ENCODE measurements at places on chromosomes 3 and 15.
A peak's percentile ranks its signal among the peaks of the same experiment; 100 is the strongest.

DNA sequence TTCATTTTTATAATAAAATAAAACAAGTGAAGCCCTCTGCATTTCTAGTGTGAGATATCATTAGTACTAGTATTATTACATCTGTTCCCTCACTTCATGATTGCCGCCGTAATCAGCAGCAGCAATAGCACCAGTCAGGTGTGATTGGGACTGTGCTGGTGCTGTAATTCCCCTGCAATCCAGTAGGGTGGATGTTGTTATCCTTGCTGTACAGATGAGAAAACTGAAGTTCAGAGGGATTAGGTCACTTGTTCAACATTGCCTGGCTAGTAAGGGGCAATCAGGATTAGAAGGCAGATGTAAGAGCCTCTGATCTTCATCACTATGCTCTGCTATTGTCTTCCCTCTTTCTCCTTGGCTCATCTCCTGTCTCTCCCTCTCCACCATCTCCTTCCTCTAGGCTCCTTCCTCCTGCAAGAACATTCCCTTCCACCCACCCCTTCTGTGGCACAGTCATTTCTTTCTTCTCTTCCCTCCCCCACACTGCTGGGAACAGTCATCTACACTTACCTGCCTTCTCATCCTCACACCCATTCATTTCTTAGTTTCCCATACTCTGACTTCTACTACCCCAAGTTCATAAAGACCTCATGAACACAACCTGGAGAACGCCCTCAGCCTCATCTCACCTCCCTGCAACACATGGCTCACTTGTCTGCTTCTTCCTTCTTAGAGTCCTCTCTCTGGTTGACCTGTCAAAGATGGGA, 29.7 kb downstream of the CRYGS start:
- DNase-seq = no peak

- DNase-seq = no peak
These were observed 922 bp downstream of the RAB11A start for GRCh38 chr15:65869954-65870871.

- no peak for DNase-seq
These were observed 16.3 kb downstream of the ZNF385D start for GRCh38 chr3:21734746-21735145.

DNA sequence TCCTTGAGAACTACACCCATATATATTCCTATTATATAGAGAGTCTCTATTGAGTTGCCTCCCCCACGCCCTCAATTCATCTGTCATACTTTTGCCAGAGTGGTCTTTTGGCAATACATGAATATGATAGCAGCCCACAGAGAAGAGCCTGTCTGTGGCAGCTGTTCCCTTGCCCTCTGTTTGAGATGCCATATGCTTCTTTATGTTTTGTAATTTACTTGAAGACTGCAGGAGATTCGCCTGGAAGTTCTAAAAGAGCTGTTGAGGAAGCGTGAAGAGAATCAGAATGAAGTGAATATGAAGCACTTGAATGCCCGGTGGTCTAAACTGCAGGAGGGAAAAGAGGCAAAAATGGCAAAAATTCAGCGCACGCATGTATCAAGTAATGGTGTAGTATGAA, 27.2 kb downstream of the CFAP91 start:
- DNase-seq = no peak

DNA sequence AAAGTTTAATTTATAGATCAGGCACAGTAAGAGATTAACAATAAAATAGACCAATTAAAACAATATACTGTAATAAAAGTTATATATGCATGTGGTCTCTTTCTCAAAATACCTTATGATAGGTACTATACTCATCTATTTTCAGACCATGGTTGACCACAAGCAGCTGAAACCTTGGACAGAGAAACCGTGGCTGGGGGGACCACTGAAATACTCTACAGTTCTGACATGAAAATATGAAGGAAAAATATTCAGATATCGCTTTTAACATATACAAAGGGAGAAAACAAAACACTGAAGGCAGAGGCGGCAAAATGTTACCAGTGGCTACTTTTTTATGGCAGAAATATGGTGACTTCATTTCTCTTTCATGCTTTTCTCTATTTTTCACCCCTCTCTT, 114.0 kb downstream of the PDZRN3 start:
- DNase-seq = no peak

DNA sequence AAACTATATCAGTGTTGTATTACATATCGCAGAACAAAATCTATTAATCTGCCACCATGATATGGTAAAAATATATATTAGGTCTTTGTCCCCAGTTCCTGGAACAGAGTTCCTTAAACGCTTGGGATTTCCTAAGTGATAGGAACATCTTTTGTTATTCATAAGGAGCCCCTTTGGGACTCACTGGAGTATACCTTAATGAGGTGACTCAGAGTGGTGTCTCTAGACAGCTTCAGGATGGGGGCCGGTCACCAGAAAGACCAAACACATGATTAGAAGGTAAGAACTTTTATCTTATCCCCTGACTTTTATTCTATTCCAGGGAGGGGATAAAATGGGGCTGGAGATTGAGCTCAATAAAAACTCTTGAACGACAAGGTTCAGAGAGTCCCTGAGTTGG, 12.3 kb upstream of the CHCHD6 start:
- DNase-seq = no peak

DNA sequence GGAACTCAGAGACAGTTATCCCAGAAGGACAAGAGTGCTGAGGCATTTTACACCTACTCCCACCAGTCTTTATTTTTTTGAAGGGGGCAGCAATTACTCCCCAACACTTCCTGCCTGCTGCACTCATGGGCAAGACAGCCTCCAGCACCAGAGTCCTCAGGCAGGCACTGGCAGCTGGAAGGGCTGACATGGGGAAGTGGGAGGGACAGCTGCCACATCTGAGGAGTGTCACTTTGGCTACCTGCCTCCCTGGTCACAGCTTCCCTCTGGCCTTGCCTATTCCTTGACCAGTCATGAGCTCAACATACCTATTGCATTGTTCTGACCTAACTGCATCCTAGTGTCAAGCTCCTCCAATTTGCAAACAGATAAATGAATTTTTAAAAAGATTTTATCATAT, 10.2 kb upstream of the LACTB start:
- no peak for DNase-seq

DNA sequence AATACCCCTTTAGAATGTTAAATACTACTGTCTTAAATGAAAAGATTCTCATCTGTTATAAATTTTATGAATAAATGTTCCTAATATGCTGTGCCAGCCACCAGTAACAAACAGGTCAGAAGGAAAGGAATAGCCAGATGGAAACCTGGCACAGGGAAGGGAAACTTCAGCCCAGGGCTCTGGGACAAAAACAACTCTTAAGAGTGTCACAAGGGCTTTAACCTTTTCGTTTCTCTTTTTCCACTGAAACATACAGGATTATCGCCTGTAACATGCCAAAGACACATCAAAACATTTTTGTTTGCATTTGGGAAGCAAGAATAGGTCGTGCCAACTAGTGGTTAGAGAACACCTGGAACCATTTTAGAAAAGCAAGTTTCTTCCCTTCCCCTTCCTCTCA, 109.0 kb upstream of the NEDD4 start:
- no peak for DNase-seq

DNA sequence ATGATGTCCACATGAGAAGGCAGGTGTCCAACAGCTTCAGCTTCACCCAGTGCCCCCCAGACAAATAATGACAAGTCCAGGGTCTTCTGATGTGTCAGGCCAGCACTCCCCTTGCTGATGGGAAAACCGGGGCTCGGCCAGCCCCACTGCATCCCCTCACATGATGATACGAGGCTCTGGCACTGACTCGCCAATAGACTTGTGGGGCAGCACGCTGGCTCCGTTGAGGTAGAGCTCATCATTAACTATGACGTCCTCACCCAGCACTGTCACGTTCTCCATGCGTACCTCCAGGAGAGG, 2.1 kb upstream of the AMIGO3 start:
- no peak for DNase-seq

DNA sequence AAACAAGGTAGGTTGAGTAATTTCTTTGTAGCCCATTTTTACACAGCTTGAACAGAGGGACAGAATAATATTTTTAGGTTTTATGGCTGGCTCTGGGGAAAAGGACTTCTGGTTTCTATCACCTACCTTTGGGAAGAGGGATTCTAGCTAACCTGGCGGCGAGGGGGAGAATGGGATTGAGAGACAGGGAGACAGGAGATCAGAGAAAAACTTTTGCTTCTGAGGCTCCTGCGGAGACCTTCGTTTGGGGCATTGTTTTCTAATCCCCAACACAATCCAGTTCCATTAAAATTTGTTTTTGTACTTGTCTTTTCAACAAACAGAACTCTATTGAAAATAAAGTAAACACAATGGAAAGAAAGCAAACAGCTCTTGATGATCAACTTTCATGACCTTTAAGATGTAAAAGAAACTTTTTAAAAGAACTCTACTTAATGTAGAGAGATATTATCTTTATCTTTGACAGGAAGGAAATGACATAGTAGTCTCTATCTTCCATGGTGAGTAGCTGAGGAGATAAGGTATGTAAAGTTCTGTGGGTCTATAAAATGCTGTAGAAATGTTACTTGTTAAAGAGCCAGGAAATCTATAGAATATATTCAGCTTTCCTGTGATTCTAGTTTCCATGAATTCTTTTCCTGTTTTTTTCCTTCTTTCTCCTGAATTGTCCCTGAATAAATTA, 37.0 kb upstream of the P2RY1 start:
- no peak for DNase-seq

GRCh38 chr3:58167431-58168351, 43.1 kb downstream of the DNASE1L3 start:
- DNase-seq = peak; percentile 14

DNA sequence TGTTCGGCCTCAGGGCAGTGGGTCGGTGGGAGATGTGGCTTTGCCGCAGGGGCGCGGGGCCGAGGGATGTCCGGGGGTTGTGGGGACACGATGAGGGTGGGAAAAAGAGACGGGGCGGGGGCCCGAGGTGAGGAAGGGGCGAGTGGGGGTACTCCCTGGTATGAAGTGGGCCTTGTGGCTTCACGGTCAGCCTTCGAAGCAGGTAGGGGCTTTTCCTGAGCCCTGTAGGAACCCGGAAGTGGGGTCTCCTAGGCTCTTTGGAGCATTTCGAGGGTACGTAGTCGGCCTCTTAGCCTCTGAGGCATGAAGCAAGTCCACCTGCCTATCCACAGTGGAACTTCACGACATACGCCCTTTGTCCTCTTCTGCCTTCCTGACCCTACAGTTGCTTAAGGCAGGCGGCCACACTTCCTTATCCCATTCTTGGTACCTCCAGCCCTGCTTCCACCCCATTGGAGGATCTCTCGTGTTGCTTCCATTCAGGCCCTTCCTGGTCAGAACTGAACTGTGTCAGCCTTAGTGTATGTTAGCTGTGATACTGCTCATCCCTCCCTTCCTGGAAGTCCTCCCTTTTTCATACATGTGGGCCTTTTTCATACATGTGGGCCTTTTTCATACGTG, 389 bp downstream of the ARPC4 start:
- no peak for DNase-seq

- DNase-seq = no peak
These were observed 36.1 kb downstream of the SPSB4 start for GRCh38 chr3:141087076-141087777.

DNA sequence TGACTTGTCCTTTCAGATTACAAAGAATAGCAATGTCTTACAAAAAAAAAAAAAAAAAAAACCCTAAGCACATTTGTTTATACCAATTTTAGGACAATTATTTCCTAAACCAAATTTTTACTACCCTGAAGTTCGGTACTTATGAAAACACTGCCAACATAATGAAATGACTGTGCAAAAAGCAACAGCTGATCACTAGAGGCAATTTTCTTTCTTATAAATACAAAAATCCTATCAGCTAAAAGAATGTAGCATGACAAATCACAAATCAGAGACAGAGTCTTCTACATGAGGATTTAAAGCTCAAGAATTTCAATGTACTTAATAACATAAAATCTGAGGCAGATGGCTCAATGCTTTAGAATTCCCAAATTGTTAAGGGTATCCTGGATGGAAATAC, 191.8 kb downstream of the MAGI1 start:
- no peak for DNase-seq

DNA sequence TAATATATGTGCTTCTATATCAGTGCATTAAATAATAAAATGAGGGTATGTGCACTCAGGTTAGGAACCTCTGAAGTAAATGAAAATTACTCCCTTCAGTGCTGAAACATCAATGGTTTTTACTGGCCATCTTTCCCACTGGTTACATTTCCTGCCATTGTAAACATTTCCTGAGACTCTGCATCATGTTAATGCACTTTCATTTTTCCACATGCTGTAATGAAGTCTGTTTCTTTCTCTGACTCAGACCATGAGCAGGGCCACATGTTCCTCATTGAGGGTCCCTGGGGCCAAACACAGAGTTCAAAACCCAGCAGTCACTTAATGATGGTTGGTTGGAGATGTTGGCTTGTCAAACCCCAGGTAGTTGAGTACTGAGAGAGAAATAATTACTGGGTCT, 15.3 kb downstream of the FAM3D start:
- DNase-seq = no peak

GRCh38 chr3:27767000-27767399, 44.9 kb upstream of the EOMES start:
- no peak for DNase-seq

DNA sequence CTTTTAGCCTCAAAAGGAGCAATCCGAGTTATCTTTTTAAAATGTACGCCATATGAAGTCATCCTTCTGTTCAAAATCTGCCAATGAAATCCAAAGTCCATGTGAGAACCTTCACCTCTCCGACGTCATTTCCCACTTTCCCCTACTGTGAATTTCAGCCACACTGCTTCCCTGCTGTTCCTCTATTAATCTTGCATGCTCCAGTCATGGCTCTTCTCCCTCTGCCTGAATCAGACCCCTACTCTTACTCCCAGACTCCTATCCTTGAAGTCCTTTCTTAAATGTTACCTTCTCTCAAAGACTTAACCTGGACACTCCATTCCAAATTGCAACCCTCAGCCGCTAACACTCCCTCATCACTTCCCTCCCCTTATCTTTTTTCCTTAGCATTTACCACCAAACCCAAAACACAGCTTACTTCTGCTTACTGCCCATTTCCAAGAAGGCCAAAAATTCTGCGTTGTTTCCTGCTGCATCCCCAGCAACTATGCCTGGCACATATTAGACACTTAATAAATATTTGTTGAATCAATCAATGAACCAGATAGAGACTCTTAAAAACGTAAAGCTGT, 1.2 kb downstream of the NKIRAS1 start:
- peak; percentile 6 for DNase-seq

GRCh38 chr15:92682741-92683510, 27.4 kb upstream of the FAM174B start:
- no peak for DNase-seq

Measured in nucleus accumbens (tissue), 56 donors.